ENCODE measurements at places on chromosomes 1 and 21.

DNA sequence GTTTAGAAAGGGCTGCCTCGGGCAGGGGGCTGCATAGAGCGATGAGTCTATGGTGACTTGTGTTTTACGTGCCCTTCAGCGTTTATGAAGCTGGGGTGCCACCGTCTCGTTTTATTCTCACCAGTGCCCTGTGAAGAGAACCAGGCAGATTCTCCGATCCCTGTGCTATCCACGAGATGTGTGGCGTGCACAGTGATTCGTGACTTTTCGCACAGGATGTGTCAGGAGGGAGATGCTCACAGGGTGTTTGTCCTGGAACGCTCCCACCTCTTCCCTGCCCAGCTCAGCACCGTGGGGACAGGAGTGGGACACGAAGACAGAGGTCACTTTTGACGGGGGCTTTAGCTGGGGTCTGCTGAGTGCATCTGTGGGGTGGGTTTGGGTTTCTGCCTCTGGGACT, 54.9 kb upstream of the AJAP1 start:
- no peak for DNase-seq

GRCh38 chr1:45545553-45546310, 4.9 kb upstream of the AKR1A1 start:
- DNase-seq, result no peak

GRCh38 chr1:212628046-212628445, 19.5 kb downstream of the ATF3 start:
- DNase-seq, result no peak

DNA sequence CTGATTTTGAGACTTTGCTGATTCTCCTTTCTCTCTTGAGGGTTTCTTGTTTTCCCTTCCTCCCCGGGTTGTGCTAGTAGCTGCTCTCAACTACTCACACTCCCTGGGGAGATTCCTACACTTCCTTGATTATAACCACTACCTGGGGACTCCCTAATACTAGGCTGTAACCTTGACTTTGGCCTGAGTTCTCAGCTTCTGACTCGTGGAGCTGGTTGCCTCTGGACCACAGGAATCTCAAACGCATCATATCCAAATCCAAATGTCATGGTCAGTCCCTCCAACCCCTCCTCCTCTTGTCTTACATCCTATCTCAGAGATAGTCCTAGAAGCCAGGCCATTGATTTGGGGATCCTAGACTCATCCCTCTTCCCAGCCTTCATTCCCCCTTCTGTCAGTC, 12.0 kb downstream of the MOV10 start:
- no peak for DNase-seq

DNA sequence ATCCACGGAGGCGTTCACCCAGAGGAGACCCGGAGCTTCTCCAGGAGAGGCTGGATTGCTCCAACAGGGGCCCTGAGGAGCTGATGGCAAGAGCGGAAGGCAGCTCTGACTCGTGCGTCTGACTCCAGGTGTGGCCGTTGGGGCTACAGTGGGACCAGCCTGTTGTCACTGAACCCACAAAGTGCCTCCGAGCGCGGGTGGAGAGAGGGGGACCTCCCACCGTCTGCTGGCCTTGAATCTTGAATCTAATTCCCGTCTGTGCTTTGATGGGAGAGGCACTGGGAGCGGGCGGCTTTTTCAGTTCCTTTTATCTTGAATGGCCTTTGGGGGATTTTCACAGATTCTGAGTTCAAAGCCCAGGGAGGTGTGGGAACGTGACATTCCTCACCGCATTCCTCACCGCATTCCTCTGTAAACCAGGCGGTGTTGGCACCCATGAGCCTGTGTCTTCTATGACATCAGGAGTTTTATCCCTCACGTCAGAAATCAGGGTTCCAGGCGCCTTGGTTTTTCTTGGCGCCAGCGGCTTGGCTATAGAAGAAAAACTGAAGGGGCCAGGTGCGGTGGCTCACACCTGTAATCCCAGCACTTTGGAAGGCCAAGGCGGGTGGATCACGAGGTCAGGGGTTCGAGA, 39.2 kb upstream of the COL18A1 start:
- DNase-seq, result no peak

GRCh38 chr21:41052820-41053555, 115.0 kb upstream of the BACE2 start:
- no peak for DNase-seq

DNA sequence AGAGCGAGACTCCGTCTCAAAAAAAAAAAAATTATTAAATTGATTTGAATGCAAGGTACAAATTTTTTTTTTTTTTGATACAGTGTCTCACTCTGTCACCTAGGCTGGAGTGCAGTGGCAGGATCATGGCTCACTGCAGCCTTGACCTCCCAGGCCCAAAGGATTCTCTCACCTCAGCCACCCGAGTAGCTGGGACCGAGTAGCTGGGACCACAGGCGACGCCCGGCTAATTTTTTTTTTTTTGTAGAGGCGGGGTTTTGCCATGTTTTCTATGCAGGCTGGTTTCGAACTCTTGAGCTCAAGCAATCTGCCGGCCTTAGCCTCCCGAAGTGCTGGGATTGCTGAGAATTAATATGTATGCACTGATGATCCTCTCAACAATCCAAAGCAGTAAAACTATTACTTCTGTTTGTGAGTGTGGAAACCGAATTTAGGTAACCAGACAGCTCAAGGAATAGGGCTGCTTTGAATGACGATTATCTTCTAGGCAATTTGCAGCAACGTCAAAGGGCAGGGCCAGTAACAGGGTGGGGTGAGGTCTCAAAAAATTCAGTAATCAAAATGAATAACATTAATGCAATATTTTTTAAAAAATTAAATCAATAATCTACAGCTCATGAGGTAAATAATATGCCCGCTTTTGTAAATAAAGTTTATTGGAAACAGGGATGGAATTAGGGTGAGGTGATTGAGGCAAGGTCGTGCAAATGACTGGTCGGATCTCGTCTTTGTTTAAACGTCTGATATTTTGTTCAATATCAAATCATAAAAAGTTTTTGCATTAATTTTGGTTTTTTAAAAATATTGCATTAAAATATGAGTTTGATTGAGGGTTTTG, 1.2 kb downstream of the CLSPN start:
- DNase-seq, result no peak

DNA sequence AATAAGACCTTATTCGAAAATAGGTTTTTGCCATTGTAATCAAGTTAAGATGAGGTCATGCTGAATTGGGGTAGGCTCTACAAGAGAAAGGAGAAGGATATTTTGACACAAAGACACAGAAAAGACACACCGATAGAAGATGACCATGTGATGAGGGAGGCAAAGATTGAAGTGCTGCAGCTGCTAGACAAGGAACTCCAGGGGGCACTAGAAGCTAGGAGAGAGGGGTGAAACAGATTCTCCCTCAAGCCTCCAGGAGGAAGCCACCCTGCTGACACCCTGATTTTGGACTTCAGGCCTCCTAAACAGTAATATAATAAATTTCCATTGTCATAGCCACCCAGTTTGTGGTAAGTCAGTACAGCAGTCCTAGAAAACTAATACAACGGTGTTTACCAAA, 506.8 kb upstream of the CAMK1G start:
- no peak for DNase-seq

- no peak for DNase-seq
Observed at GRCh38 chr1:188958461-188959115, 1519.1 kb downstream of the BRINP3 start.

DNA sequence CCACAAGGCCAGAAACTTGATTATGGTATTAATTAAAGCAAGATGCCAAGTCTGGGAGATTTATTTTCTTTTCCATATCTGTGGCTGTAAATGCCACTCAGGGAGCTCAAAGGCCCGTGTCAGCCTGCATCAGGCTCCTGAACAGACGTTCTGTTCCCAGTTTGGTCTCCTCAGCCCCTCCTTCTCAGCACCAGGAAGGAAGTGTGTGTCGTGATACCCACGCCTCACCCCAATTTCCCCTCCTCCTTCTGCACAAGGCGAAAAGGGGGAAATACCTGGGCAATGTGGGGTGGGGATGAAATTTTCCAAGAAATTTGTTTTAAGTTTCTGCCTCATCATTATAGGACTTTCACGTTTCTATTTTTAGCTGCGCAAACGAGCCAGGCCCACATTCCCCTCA, 112.0 kb downstream of the SYF2 start:
- DNase-seq, result no peak

- no peak for DNase-seq
Observed at GRCh38 chr1:91883470-91883869, 2.5 kb downstream of the TGFBR3 start.

DNA sequence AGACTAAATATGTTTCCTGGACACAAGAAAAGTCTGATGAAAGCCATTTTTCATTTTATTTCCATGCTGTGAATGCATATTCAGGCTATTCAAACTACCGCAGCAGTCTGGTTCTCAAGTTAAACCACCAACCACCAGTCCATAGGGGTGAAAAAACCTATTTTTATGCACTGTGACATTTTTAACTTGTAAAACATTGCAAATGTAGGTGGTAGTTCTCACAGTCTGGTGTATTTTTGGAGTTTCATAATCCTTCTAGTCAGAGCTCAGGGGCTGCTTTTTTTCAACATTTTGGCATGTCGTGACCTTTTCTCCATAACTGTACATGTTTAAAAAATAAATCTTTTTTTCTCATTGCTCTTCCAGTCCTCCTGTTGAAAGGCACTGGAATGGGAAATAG, 907.6 kb upstream of the ADGRL2 start:
- no peak for DNase-seq

DNA sequence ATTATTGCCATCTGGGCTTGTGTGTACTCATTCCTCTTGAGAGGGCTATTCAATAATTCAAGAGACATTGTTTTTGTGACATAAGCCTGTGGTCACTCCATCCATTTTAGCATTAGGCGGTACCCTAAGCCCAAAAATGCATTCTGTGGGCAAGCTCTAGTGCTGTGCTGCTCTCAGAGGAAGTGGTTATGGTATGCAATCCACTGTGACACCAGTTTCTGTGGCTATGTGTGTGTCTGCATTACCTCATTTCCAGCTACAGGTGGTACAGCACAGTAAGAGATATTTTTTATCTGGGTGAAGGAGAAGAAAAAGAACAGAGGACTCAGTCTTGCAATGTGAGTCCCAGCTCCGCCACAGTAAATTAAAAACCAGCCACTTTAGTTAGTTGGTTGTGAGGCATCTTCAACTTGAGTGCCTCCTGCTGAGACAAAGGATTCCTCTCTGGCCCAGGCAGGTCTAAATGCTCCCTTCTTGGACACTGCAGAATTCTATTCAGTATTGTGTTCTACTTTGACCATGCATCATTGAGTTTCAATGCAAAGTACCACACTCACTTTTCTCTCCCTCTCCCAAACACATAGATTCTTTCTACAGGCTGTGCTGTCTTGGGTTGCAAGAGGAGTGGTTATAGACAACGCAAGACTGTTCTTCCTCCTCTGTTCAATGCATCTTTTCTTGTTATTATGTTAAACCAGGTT, 777.8 kb upstream of the BRINP3 start:
- DNase-seq, result no peak
